ENCODE measurements at places on chromosomes 6 and 20. TPM values are rescaled to one million over a fixed set of nuclear protein-coding genes. Genes with fewer than 3 reads are reported as not detected.

- DNase-seq = peak; percentile 66
Observed at GRCh38 chr6:11575408-11576033, 38.0 kb downstream of the TMEM170B start.

GRCh38 chr20:51404297-51405060 lies 138.0 kb downstream of the NFATC2 start:
- DNase-seq = no peak

DNA sequence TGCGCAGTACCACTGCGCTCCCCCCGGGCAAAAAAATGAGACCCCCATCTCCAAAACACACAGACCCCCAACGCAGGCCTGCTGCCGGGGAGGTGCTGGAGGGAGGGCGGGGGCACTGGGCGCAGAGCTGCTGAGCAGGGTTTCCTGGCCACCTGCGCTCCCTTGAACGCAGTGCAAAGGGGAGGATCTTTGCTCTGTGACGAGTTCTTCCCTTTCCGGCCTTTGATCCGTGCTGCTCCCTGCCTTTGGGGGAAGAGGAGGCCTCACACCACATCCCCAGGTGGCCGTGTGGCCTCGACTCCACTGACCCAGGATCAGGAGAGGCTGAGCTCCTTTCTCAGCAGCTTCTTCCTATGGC lies 8.9 kb upstream of the COL20A1 start:
- no peak for DNase-seq

UNC5CL gene
- 0.23 TPM for total RNA-seq

DNA sequence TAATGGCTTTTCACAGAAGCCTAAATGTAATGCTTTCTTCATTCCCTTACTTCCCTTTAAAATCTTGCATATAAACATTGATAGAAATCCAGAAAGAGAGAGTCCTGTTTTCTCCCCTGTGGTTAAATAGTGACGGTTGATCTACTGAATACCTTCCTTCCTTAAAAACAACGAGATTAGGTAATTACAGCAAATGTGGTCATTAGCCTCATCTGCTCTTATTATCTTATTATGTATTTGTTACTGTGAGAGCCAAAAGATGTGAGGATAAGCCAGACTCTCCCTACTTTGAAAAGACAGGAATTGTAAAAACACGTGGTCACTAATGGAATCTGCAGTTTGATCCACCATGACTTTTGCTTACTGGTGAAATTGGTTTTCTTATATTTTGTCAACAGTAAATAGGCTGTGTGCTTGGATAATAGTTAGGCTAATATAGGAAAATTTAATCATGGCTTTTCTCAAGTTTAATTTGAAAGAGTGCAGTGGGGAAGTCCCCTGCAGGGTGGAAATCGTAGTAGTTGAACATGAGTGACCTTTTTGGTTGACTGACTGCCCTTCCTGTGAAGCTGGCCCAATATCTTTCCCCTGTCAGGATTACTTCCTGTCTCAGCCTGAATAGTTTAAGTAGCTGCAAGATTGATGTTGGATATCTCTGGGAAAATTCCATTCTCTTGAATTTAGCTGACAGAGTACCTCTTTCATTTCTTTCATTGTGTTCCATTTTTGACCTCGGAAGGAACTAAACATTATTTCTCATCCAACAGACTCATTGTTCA lies 62.8 kb downstream of the JARID2 start:
- no peak for DNase-seq

DNA sequence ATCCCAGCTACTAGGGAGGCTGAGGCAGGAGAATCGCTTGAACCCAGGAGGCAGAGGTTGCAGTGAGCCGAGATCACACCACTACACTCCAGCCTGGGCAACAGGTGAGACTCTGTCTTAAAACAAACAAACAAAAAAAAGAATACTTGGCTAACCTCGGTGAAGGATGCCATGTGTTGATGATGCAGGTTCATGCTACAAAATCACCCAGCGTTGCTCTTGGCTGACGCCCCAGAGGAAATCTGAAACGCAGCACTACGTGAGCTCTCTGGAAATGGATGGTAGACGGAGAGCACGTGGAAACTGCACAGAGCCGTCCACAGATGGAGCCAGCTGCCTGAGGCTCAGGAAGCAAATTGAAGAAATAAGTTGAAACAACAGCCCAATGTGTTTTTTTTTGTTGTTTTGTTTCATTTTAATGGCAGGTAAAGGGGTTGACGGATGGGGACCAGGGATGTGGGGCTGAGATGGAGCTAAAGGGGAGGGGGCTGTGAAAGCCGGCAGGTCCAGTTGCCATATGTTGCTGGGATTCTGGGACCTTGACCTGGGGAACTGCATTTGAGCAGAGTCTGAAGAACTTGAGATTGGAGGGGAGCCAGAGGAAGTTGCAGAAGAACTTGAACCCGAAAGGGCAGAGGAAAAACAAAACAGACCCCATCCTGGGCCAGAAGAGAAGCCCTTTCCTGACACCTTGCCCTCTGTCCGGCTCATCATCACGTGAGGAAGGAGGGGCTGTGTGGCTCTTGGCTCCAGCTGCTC lies 12.8 kb upstream of the MANBAL start:
- peak; percentile 89 for DNase-seq

COL9A1 gene
- 4.8 TPM for total RNA-seq

DNA sequence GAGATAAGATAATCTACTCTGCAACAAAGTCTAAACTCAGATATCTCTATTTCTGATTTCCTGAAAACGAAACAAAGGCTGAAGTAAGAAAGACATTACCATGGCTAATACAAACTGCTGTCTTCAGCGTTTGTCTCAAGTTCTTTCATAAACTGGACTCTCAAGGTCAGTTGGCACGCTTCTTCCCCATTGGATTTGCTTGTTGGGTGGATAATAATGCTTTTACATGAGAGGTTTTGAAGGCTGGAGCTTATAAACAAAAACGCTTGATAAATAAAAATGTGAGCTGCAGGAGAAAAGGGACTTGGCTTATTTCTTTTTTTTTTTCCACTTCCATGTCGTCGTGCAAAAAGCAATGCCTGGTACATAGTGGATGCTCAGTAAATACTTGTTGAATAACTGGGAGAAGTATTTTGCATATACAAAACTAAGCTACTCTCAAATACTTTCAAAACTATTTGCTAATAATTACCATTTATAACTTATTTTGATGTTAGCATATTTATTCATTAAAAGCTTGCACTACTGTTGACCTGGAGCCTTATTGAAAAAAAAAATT lies 65.7 kb upstream of the EEF1A1 start:
- DNase-seq = no peak

EGFL8 gene
- 6.4 TPM for total RNA-seq

GRCh38 chr20:47934761-47935160 lies 149.5 kb upstream of the SULF2 start:
- no peak for DNase-seq

DNA sequence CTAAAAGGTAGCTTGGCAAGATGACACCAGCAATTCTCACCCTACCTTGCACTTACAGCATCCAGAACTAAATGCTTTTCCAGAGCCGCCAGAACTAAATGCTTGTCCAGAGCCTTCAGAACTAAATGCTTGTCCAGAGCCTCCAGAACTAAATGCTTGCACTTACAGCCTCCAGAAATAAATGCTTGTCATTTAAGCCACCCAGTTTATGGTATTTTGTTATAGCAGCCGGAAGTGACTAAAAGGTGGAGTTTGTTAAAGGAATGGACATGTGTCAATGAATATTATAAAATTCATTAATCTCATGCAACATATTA lies 133.5 kb downstream of the GPX5 start:
- no peak for DNase-seq

DNA sequence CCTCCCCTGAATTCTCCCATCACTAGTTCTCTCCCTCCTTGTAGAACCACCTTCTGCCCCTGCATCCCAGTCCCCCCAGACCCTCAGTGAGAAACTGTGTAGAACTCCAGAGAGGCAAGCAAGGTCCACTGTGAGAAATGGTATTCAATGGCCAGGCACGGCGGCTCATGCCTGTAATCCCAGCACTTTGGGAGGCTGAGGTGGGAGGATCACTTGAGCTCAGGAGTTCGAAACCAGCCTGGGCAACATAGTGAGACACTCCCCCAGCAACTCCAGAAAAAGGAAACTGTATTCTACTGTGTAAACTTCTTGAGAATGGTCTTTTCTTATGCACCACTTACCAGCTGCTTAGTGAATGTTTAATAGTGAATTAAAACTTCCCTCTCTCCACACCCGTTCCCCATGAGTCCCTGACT lies 8.2 kb upstream of the CD83 start:
- no peak for DNase-seq

DNA sequence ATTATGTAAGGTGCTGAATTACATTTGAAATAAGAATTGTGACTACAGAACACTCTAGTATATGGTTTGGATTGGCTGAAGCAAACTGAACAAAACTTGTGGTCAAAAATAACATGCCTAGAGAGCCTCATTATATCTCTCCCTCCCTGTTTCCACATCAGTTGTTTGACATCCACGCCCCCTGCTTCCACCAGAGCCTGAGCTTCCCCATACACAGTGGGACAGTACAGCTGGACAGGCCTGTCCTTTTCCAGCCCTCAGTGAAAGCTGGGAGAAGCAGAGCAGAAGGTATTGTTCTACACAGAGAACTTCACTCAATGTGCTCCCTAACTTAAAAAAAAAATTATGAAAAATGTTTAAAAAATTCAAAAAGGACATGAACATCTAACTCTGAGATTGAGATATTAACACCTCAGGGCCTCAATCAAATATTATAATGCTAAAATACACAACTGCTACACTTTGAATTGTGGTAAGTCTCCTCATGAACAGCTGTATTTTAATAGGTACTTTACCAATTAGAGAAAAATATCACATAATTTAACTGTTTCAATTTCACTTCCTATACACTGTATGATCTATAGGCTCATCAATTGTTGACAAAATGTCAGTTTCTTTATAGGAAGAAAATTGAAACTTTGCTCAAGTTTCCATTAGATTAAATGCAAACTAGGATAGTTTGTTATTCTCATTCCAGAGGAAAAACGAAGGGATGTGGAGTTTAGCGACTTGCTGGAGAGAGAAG lies 44.9 kb upstream of the SCML4 start:
- no peak for DNase-seq

- no peak for DNase-seq
Observed at GRCh38 chr6:126383203-126383602, 43.3 kb downstream of the CENPW start.

SLC24A3 gene
- 0.38 TPM for total RNA-seq

DNA sequence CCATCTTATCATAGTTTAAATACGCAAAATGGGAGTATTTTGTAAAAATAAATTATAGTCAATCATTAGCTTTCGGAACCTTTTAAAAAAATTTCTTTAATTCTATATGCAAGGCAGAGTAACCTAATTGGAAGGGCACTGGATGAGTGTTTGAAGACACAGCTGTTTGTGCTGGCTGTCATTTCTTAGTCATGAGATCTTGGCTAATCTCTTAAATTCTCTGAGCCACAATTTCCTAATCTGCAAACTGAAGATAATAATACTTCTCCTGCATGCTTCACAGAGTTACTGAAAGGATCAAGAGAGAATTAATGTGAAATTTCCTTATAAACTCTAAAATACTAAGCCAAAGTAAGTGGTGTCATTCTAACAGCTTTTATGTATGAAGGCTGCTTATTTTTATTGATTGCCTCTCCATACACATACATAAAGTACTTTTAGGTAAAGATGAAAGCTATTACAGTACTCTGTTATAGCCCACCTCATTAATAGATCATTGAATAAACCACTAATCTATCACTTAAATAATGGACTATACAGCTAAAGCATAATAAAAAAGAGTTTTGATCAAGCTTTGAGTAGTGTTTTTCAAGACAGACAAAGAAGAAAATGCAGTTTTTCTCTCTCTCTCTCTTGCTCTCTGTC lies 383.7 kb upstream of the IRAK1BP1 start:
- no peak for DNase-seq

MOG gene
- total RNA-seq = not detected

DNA sequence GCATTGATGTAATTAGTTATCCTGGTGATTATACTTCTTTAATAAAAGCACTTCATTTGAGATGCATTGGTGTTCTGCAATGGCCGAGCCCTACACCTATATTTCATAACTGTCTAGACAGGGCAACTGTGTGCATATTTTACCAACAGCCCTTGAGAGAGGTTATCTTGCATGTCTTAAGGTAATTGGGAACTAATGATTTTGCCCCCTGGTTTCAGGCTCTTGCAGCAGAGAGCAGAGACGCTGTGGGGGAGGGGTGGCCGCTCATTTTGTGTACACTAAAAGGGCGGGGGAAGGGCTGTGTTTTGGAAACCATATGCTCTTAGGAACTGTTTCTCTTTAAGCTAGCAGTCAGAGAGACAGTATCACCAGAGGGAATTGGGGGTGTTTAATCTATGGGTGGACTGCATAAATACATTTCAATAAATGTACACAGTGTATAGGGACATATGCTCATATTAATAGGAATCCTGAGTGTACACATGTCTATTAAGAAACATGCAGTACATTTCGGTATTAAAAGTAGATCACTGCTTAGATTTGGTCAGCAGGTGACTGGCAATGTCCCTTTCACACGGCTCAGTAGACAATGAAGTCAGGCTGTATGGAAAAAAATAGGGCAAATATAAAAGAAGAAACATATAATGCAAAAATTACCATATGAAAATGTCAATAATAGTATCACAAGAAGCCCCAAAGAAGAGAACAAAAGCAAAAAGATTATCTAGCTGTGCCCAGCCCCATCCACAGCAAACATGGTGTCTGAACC lies 402.9 kb upstream of the CITED2 start:
- DNase-seq = no peak

LTA gene
- not detected for total RNA-seq

- no peak for DNase-seq
Observed at GRCh38 chr6:34984416-34984815, 95.4 kb downstream of the ANKS1A start.

DDO gene
- total RNA-seq = 0.43 TPM

RAD21L1 gene
- total RNA-seq = not detected

DNA sequence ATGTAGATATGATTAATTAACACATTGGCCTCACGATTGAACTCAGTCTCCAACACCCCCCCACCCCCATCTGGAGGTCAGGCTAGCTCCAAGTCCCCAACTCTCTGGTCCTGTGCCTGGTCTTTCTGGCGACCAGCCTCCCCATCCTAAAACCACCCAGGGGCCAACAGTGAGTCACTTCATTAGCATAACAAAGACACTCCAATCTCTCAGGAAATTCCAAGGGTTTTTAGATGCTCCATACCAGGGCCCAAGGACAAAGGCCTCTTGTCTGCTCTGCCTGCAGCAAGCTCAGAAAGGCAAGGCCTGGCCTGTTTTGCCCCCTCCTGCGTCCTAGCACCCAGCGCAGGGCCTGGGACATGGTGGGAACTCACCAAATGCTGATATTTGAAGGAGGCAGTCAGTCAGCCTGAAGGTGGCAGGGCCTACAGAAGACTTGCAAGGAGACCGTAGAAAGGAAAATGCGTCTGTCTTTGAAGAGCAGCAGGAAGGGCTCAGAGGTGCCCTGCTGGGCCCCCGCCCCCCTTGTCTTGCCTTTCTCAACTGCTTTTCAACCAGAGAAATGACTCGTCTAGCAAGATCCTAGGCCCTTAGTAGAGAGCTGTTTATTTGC lies 184.7 kb downstream of the CDH4 start:
- peak; percentile 17 for DNase-seq

- DNase-seq = no peak
Observed at GRCh38 chr6:47071681-47072080, 29.5 kb upstream of the ADGRF1 start.

GRCh38 chr6:163634211-163635171 lies 220.0 kb downstream of the QKI start:
- DNase-seq = peak; percentile 50

PRDM13 gene
- total RNA-seq = not detected

- DNase-seq = no peak
Observed at GRCh38 chr6:139308286-139308916, 16.6 kb upstream of the TXLNB start.

Measured in SJCRH30 (cell line).